ENCODE measurements at places on chromosomes 16 and 17.

DNA sequence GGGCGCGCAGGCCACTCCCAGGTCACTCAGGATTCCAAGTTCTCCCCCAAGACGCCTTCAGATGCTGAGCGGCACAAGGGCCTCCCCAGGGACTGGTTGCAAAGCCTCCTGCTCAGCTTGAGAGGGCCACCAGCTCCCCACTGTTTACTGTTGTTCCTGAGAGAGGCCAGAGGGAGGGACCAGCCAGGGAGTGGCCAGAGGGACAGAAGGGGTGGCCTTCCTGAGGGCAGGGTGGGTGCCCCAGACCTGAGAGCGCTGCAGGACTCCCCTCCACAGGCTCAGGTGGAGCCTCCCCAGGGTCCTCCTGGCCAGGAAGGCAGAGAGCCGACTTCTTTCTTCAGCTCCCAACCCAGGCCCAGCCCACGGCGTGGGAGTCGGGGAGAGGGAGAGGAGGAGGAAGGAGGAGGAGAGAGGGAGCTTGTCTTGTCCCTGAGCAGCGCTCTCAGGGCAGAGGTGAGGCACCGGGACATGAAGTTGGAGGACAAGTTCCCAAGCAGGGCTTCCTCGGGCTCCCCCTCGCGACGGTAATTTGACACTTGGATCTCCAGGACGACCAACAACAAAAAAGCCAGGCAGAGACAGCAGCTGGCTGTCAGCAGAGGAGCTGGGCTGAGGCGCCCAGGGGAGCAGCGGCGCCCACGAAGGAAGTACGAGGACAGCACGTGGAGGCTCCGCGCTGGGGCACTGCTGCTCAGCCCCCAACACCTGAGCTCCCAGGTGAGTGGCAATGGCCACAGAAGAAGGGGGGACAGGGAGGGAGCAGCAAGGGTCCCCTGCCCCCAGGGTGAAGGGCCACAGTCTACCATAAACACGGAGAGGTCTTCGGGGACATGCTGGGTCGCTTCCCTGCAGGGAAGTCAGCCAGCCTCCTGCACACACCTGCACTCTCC, 497 bp downstream of the SMIM5 start:
- DNase-seq: no peak

GRCh38 chr16:4713663-4714501, 20.2 kb downstream of the ANKS3 start:
- DNase-seq: no peak

- DNase-seq: no peak
These were observed 100.0 kb upstream of the MED13 start for GRCh38 chr17:62164747-62165722.

DNA sequence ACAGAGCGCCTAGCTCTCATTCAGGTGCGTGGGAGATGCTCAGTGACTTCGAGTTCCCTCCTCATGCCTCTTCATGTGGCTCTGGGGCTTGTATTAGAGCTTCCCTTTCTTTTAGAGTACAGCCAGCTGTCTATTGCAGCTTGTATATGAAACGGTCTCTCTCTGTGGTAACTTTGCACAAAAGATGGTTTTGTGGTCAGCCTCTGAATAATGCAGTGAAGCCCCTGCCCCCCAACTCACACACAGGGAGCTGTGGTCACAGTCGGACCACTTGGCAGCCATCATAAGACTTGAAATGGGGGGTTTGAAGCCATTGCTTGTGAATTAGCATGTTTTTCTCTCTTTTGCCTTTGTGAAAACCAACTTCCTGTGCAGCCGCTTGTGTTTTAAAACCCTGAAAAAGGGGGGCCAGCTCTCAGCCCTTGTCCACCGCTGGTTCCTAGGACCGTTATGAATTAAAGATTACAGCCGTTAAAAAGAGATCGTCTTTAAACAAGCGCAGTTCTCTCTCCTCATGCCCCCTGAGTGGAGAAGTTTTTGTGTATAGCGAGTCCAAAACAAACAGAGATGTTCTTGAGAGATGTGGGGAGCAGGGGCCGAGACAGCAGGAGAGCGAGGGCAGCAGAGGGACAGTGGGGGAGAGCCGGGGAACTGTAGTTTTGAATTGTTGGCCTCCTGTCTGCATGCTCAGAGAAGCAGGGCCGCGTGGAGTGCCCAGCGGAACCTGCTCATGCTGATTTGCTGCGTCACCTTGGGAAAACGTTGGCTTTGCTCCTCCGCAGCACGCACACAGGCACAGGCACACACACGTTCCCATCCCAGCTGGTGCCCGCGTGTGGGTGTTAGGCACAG, 199.0 kb downstream of the MSI2 start:
- no peak for DNase-seq

- DNase-seq: no peak
These were observed 27.0 kb upstream of the DOC2B start for GRCh38 chr17:208429-208828.

DNA sequence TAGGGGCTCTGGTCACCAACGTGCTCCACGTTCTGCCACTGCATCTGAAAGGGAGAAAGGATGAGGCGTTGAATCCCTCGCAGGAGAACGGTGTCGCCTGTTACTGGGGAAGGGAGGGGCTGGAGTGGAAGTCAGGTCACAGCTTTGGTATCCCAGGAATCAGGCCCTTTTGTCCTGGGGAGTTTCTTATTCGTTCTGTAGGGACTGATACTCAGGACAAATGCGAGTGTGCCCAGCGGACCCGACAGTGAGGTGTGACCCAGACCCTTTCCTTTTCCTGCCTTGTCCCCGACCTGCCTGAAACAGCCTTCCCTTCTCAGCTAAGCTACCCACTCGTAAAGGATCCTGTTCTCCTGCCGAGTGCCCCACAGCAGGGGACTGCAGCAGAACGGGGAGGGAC, 177.5 kb downstream of the VPS53 start:
- no peak for DNase-seq
